ENCODE measurements at places on chromosomes 5 and 9.

- H3K27ac ChIP-seq, result peak overlapping the region; percentile 16
- no peaks in the 10 kb centered on the region for H3K36me3 ChIP-seq
- peaks cover 8% of the 10 kb centered on the region for H3K4me1 ChIP-seq
- no peak overlapping the region for H3K4me3 ChIP-seq
- DNase-seq, result no peak
- no peaks in the 10 kb centered on the region for H3K27me3 ChIP-seq
These were observed 53.3 kb upstream of the SPATA31D4 start for GRCh38 chr9:81874931-81875330.

DNA sequence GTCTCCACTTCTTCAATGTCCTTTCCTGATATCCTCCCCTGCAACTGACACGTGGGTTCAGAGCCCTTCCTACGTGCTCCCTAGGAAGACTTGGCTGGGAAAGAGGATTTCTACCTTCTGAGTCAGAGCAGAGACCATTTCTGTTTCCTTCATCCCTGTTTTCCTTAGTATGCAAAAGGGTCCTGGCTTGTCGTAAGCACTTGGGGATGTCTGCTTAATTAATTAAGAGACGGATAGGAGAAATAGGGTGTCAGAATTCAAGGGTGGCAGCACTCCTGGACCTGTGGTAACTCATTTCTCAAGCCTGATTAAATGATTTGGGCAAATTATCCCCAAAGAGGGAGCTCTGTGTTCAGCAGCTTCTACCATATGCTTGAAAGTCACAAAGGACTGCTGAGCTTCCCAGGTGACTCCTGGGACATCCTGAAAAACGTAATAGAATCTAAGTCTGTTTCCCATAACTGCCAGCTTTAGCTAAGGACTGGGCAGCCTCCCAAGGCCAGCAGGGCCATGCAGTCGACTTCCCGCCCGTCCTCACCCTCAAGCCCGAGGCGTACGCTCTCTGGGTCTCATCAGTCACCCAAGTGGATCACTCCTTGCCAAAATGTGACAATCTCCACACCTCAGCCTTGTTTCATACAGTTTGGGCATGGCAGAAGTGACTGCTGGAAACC is 20.5 kb downstream of the ABCA1 start:
- H3K27ac ChIP-seq, result no peak overlapping the region
- no peaks in the 10 kb centered on the region for H3K36me3 ChIP-seq
- H3K4me1 ChIP-seq, result peaks cover 47% of the 10 kb centered on the region
- H3K4me3 ChIP-seq, result no peak overlapping the region
- peaks cover 7% of the 10 kb centered on the region for H3K27me3 ChIP-seq

- no peaks in the 10 kb centered on the region for H3K4me1 ChIP-seq
- H3K27me3 ChIP-seq, result no peaks in the 10 kb centered on the region
- peak overlapping the region; percentile 63 for H3K27ac ChIP-seq
- DNase-seq, result no peak
These were observed 30.9 kb downstream of the CNTLN start for GRCh38 chr9:17165764-17166163.

DNA sequence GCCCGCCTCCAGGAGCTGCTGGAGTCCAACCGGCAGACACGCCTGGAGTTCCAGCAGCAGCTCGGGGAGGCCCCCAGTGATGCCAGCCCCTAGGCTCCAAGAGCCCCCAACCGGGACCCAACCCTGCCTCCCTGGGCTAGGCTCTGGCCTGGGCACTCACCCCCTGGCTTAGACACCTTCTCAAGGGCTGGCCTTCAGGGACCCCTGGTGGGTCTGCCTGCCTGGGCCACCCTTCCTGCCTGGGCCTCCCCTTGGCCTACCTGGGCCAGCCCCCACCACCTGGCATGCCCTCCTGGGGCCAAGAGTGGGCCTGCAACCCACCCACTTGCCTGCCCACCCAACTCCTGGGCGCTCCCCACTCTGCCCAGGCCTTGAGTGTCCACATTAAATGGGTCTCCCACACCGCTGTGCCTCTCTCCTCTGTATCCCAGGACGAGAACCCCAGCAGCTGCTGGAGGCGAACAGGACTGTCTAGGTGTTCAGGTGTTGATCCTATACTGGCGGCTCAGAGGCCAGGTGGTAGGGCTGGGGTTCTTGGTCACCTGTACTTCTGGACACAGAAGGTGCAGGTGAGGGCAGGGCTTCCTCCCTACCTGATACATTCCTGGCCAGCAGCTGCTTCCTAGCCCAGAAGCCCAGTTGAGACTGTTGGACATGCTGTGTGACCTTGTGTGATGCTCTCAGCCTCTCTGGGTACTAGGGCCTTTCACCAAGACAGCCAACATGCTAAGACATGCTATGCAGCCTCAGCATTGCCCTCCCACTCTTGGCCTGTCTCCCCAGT is 3.6 kb downstream of the BBLN start:
- DNase-seq, result no peak
- H3K4me1 ChIP-seq, result peaks cover 7% of the 10 kb centered on the region
- H3K27me3 ChIP-seq, result no peaks in the 10 kb centered on the region
- H3K4me3 ChIP-seq, result no peak overlapping the region

GRCh38 chr5:74073257-74073656 is 447.3 kb downstream of the ARHGEF28 start:
- DNase-seq, result no peak
- H3K27me3 ChIP-seq, result no peaks in the 10 kb centered on the region
- no peaks in the 10 kb centered on the region for H3K36me3 ChIP-seq
- H3K4me1 ChIP-seq, result peaks cover 59% of the 10 kb centered on the region
- no peak overlapping the region for H3K27ac ChIP-seq

GRCh38 chr9:103397868-103398600 is 402.9 kb downstream of the CYLC2 start:
- peaks cover 5% of the 10 kb centered on the region for H3K4me1 ChIP-seq
- no peaks in the 10 kb centered on the region for H3K27me3 ChIP-seq
- H3K36me3 ChIP-seq, result no peaks in the 10 kb centered on the region
- H3K4me3 ChIP-seq, result no peak overlapping the region
- peak; percentile 59 for DNase-seq

DNA sequence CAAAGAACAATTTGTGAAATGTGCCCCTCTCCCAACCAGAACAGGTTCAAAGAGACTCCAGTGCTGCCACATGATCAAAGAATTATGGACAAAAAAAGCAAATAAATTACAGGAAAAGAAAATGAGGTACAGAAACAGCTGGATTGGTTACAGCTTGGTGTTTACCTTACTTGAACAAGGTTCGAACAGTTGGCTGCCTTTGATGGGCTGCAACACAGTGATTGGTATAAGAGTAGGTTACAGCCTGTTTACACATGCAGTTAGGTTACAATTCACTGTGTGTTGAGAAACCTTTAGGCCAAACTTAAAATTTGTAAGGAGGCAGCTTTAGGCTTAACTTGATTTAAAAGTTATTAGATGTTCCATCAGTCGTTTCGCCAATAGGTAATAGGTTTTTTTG is 3.4 kb upstream of the MOCS2 start:
- no peaks in the 10 kb centered on the region for H3K27me3 ChIP-seq

GRCh38 chr5:80308526-80308925 is 11.3 kb upstream of the SPZ1 start:
- DNase-seq, result no peak
- no peaks in the 10 kb centered on the region for H3K36me3 ChIP-seq
- H3K4me1 ChIP-seq, result peaks cover 7% of the 10 kb centered on the region

- peaks cover 36% of the 10 kb centered on the region for H3K4me1 ChIP-seq
- H3K36me3 ChIP-seq, result no peaks in the 10 kb centered on the region
- no peak overlapping the region for H3K4me3 ChIP-seq
- peaks cover 24% of the 10 kb centered on the region for H3K27me3 ChIP-seq
These were observed 111.3 kb upstream of the ALDH1B1 start for GRCh38 chr9:38281196-38281595.

GRCh38 chr5:178067755-178068154 is 45.6 kb upstream of the N4BP3 start:
- peaks cover 11% of the 10 kb centered on the region for H3K4me1 ChIP-seq
- no peak for DNase-seq
- H3K36me3 ChIP-seq, result no peaks in the 10 kb centered on the region
- H3K27ac ChIP-seq, result no peak overlapping the region
- peaks cover 16% of the 10 kb centered on the region for H3K27me3 ChIP-seq

DNA sequence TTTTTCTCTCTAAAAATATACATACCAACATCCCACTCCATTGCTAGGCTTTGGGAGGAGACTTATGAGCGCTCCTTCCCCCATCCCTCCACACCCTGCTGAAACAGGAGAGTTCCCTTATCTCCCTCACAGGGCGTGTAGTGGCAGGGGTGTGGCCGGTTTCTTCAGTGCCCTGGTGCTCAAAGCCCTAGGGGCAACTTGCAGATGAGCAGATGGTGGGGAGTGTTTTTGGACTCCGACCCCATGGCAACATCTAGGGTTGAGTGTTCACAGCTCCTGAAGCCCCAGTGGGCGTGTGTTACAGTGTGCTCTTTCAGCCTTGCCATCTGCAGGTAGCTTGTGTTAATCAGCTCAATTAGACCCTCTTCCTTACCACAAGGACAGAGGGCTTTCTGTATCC is 409.5 kb downstream of the MAT2B start:
- no peaks in the 10 kb centered on the region for H3K27me3 ChIP-seq
- H3K4me1 ChIP-seq, result peaks cover 35% of the 10 kb centered on the region
- H3K27ac ChIP-seq, result no peak overlapping the region
- no peak for DNase-seq
- H3K36me3 ChIP-seq, result no peaks in the 10 kb centered on the region
- no peak overlapping the region for H3K4me3 ChIP-seq

- H3K27me3 ChIP-seq, result no peaks in the 10 kb centered on the region
- no peak overlapping the region for H3K27ac ChIP-seq
- H3K4me3 ChIP-seq, result no peak overlapping the region
- DNase-seq, result no peak
These were observed 6.3 kb downstream of the MAMDC4 start for GRCh38 chr9:136858452-136858843.

- peaks cover 64% of the 10 kb centered on the region for H3K27me3 ChIP-seq
- no peak overlapping the region for H3K27ac ChIP-seq
- no peak overlapping the region for H3K4me3 ChIP-seq
- H3K4me1 ChIP-seq, result peaks cover 20% of the 10 kb centered on the region
- no peak for DNase-seq
- H3K36me3 ChIP-seq, result no peaks in the 10 kb centered on the region
These were observed 2.6 kb upstream of the UAP1L1 start for GRCh38 chr9:137074657-137075274.

DNA sequence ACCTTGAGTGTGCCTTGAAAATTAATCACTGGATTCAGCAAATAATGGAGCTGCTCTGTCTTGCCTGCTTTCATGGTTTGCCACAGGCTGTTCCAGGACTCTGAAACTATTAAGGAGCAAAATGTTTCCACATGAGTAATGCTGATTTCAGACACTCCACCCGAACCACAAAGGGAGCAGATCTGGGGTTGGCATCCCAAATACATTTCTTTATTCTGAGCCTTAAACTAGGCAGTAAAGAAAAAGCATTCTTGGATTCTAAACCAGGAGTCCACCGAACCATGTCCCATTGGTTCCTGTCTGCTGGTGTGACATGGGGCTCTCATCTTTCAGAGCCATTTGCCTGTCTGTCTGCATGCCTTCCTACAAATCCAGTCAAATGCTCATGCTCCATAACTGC is 10.1 kb upstream of the C1QTNF3 start:
- H3K27me3 ChIP-seq, result no peaks in the 10 kb centered on the region
- H3K4me3 ChIP-seq, result no peak overlapping the region
- peaks cover 53% of the 10 kb centered on the region for H3K36me3 ChIP-seq

- no peak overlapping the region for H3K27ac ChIP-seq
- no peak for DNase-seq
- H3K36me3 ChIP-seq, result no peaks in the 10 kb centered on the region
- no peaks in the 10 kb centered on the region for H3K27me3 ChIP-seq
These were observed 468.9 kb downstream of the ACTL7B start for GRCh38 chr9:108386859-108387384.

GRCh38 chr9:131994364-131995125 is 85.1 kb downstream of the MED27 start:
- H3K27me3 ChIP-seq, result peaks cover 4% of the 10 kb centered on the region
- H3K27ac ChIP-seq, result no peak overlapping the region
- DNase-seq, result no peak
- peaks cover 25% of the 10 kb centered on the region for H3K36me3 ChIP-seq
- H3K4me3 ChIP-seq, result no peak overlapping the region
- H3K4me1 ChIP-seq, result no peaks in the 10 kb centered on the region

GRCh38 chr5:36145311-36145710 is 6.4 kb downstream of the LMBRD2 start:
- H3K27me3 ChIP-seq, result no peaks in the 10 kb centered on the region
- H3K27ac ChIP-seq, result no peak overlapping the region
- H3K36me3 ChIP-seq, result peaks cover 4% of the 10 kb centered on the region
- peaks cover 5% of the 10 kb centered on the region for H3K4me1 ChIP-seq
- no peak overlapping the region for H3K4me3 ChIP-seq

- H3K27ac ChIP-seq, result no peak overlapping the region
- H3K4me1 ChIP-seq, result peaks cover 11% of the 10 kb centered on the region
- H3K4me3 ChIP-seq, result no peak overlapping the region
- DNase-seq, result no peak
These were observed 164.9 kb downstream of the KDM4C start for GRCh38 chr9:6922680-6923079.

DNA sequence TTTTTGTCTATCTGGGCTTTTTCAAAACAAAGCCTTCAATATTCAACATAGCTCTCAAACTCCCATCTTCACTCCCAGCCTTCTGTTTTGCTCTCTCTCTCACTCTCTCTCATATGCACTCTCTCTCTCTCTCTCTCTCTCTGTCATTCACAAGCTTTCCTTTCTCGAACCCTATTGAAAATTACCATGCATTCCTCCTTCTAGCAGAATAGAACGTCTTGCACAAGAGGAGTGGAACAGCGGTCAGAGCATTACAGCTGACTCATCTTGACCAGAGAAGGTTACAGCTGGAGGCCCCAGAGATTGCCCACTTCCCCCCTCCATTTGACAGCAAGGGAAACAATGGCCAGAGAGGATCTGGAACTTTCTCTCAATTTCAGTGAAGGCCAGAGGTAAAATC is 51.0 kb upstream of the LIFR start:
- H3K4me3 ChIP-seq, result no peak overlapping the region
- H3K4me1 ChIP-seq, result peaks cover 51% of the 10 kb centered on the region
- H3K27ac ChIP-seq, result peak overlapping the region; percentile 5
- no peaks in the 10 kb centered on the region for H3K27me3 ChIP-seq
- no peak for DNase-seq

DNA sequence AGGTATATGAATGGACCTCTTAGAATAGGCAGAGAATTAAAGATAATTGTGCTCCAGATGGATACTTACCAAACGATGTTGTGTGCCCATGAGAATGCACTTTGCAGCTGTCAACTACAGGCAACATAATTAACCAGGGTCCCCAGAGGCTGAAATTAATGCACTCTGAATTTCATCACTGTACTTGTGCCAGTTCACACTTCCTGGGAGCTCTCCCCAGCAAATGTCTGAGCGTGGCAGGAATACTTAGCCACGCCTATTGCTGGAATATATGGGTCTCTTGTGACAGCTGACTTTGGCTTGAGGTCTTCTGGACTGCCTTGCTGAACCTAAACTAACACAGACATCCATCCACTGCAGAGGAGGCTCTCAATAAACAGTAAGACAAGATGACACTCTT is 11.9 kb upstream of the C1QTNF2 start:
- no peak overlapping the region for H3K4me3 ChIP-seq
- DNase-seq, result no peak
- peaks cover 27% of the 10 kb centered on the region for H3K36me3 ChIP-seq
- no peaks in the 10 kb centered on the region for H3K4me1 ChIP-seq
- H3K27ac ChIP-seq, result no peak overlapping the region

GRCh38 chr5:35438786-35439185 is 178.9 kb upstream of the SPEF2 start:
- H3K27me3 ChIP-seq, result no peaks in the 10 kb centered on the region
- H3K4me1 ChIP-seq, result no peaks in the 10 kb centered on the region
- no peak overlapping the region for H3K27ac ChIP-seq

GRCh38 chr5:72506158-72506549 is 1.1 kb downstream of the ZNF366 start:
- no peaks in the 10 kb centered on the region for H3K36me3 ChIP-seq
- no peak for DNase-seq
- no peak overlapping the region for H3K27ac ChIP-seq
- H3K4me3 ChIP-seq, result no peak overlapping the region

- H3K4me1 ChIP-seq, result no peaks in the 10 kb centered on the region
- no peak overlapping the region for H3K4me3 ChIP-seq
- no peaks in the 10 kb centered on the region for H3K36me3 ChIP-seq
- H3K27ac ChIP-seq, result no peak overlapping the region
- no peak for DNase-seq
- no peaks in the 10 kb centered on the region for H3K27me3 ChIP-seq
These were observed 616.1 kb downstream of the DTWD2 start for GRCh38 chr5:118371973-118372831.
